ENCODE measurements at places on chromosomes 5 and 9. TPM values are rescaled to one million over a fixed set of nuclear protein-coding genes. Genes with fewer than 3 reads are reported as not detected.

GRCh38 chr5:110618941-110619340 lies 107.5 kb downstream of the TMEM232 start:
- DNase-seq, result no peak

GRCh38 chr5:169027501-169028061 lies 273.4 kb downstream of the SLIT3 start:
- no peak for DNase-seq

DNA sequence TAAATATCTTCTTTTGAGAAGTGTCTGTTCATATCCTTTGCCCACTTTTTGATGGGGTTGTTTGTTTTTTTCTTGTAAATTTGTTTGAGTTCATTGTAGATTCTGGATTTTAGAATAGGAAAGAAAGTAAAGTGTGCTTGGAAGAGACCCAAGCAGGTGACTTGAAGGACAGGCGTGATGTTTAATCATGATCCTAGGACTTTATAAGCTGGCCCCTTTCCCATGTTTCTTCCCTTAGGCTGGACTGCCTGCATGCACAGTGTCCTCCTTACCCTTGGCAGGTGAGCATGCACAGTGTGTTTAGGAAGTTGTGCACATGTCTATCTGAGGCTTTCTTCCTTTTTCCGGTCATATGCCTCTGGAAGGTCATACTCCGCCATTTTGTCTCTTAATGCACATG lies 61.3 kb downstream of the ISOC1 start:
- DNase-seq, result no peak

- DNase-seq, result no peak
Measured at GRCh38 chr9:131149688-131150053, 24.3 kb downstream of the NUP214 start.

- DNase-seq, result peak; percentile 36
Measured at GRCh38 chr9:18743971-18744370, 270.0 kb downstream of the ADAMTSL1 start.

GRCh38 chr9:114417511-114417910 lies 29.7 kb upstream of the AKNA start:
- DNase-seq, result peak; percentile 71

- DNase-seq, result no peak
Measured at GRCh38 chr9:38732885-38733284, 13.0 kb upstream of the FAM240B start.

- DNase-seq, result no peak
Measured at GRCh38 chr9:132235125-132235524, 73.3 kb downstream of the NTNG2 start.

FCN2 gene
- not detected for total RNA-seq

FAM163B gene
- total RNA-seq, result not detected

- no peak for DNase-seq
Measured at GRCh38 chr9:94173632-94174031, 85.5 kb upstream of the ZNF169 start.

GRCh38 chr9:108552459-108553040 lies 303.2 kb downstream of the ACTL7B start:
- DNase-seq, result peak; percentile 75

- no peak for DNase-seq
Measured at GRCh38 chr5:169341556-169341955, 40.6 kb upstream of the SLIT3 start.

FSD1L gene
- total RNA-seq, result 2.3 TPM

SLC4A9 gene
- total RNA-seq, result not detected

DNA sequence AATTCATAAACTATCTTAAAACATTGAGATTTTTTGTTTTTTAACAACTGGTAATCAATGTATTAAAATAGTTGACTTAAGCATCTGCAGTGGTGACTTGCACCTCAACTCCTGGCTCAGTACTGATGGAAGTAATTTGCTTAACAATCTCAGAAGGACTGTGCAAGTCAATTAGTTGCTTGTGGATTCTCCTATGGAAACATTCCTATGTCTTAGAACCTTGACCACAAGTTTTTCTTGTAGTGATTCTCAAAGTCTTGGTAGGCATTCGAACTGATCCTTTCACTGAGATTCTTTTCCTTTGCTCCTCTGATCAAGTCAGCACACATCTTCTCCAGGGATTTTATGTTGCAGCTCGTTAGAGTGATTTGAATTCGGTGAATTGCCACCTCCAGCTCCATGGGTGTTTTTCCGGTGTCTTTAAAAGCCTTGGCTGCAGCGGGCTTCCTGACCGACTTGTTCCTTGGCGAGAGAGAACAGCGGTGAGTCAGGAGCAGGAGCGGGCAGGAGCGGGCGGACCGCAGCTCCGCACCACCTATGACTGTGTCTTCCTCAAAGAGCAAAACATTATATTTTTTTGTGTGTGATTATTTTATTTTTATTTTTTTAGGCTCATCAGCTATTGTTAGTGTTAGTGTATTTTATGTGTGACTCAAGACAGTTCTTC lies 21.1 kb downstream of the HMGXB3 start:
- peak; percentile 90 for DNase-seq

- peak; percentile 18 for DNase-seq
Measured at GRCh38 chr5:111401906-111402305, 110.4 kb downstream of the STARD4 start.

BTNL8 gene
- not detected for total RNA-seq

DNA sequence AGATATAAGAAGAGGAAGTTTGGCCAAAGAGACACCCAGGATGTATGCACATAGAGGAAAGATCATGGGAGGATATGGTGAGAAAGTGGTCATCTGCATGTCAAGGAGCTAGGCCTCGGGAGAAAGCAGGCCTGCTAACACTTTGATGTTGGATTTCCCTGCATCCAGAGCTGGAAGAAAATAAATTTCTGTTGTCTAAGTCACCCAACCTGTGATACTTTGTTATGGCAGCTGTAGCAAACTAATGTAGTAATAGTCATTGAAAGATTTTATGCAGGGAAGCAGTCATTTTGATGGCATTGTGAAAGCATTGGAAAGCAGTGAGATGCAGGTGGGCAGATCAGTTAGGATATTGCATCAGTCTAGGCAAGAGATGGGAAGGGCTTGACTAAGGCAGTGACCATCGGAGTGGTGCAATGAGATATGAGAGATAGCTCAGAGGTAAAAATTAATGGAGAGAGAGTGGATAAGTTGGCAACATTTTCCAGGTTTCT lies 24.5 kb upstream of the FOCAD start:
- no peak for DNase-seq

GRCh38 chr5:96817506-96817905 lies 9.8 kb upstream of the ERAP1 start:
- DNase-seq, result no peak

GRCh38 chr5:95791751-95792150 lies 30.8 kb downstream of the GLRX start:
- DNase-seq, result no peak

RAD1 gene
- 69.2 TPM for total RNA-seq

DNA sequence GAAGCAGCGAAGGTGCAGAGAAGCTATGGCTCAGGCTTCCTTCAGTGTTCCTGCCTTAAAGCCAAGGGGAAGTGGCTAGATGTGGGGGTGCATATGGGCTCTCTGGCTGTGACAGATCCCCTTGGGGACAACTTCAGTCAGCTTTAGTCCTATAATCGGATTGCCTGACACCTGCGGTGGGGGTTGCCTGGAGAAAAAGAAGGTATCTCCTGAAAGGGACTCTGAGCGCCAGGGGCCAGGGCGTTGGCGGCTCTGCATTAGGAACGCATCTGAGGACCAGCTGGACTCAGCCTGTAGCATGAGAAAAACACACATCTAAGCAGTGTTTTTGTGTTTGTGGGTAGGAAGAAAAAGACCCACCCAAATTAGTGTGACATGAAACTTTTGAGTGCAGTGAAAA lies 84.3 kb upstream of the OTULINL start:
- DNase-seq, result no peak

C1QTNF2 gene
- 2.5 TPM for total RNA-seq

DNA sequence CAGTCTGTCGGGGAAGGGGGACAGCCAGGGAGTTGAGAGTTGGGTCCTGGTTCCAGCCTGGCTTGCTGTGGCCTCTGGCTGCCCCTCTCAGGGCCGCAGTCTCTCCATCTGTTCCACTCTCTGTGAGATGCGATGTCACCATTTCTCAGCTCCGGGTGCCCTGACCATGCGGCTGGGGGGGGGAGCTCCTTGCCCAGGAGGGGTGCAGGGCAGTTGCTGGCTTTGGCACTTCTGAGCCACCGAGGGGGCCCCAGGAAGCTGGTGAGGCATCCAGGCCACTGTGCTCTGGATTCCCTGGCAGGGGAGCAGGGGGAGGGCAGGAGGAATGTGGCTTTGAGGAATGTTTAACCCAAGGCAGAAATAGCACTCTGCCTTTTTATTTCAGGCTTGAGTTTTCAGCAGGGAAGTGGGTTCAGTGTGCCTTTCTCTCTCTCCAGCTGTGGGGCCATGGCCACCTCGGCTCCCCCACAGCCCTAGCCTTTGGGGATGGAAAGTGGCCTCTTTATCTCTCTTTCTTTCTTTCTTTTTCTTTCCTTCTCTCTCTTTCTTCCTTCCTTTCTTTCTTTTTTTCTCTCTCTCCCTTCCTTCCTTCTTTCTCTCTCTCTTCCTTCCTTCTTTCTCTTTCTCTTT lies 11.0 kb downstream of the NCS1 start:
- peak; percentile 95 for DNase-seq

DNA sequence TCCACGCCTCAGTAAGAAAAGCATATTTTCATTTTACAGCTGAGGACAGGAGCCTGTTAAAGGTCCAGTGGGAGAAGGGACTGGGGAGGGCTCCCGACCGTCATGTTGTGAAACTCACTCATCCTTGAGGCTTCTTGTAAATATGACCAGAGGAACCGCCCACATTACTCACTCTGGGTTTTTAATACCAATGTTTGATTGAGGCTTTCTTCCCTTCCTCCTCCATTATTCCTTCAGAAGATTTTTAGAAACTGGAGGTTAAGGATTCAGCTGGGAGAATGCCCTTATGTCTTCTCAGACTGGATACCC lies 61.4 kb upstream of the GLRX start:
- DNase-seq, result peak; percentile 80

- no peak for DNase-seq
Measured at GRCh38 chr5:66629446-66629845, 33.3 kb downstream of the MAST4 start.

GRCh38 chr5:763397-763796 lies 21.1 kb downstream of the ZDHHC11B start:
- DNase-seq, result no peak

DNA sequence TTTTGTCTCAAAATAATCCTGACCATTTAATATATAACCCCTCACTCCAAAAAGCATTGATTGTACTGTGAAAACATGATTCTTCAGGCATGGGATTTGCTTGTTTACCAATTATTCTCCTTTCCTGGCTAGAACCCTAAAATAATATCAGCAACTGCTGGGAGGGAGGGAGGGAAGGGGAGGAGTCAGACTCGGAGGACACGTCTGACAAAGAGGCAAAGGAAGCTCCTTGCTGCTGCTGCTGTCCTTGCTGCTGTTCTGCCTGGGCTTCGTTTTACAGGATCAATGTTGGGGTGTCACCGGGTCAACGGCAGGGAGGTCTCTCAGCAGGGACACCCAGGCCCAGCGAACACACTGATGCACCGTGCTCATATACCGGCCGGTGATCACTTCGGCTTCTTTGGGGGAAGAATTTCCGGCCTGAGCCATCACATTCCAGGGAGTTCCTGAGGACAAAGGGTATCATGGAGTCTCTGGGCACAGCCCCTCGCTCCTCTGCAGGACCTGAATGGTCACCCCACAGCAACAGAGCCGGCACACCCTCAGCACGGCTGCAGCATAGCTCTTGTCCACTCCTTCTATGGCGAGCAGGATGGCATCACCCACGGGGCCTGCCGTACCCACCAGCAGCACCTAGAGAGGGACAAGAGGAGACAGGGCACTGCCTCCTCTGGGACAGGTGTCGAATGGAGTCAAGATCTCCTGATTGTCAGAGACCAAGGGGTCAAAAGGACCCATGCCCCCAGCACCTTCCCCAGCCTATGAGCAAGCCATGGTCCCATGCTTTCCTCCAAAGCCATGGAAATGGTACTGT lies 27.9 kb downstream of the MED10 start:
- DNase-seq, result no peak

MORN5 gene
- total RNA-seq, result not detected

DNA sequence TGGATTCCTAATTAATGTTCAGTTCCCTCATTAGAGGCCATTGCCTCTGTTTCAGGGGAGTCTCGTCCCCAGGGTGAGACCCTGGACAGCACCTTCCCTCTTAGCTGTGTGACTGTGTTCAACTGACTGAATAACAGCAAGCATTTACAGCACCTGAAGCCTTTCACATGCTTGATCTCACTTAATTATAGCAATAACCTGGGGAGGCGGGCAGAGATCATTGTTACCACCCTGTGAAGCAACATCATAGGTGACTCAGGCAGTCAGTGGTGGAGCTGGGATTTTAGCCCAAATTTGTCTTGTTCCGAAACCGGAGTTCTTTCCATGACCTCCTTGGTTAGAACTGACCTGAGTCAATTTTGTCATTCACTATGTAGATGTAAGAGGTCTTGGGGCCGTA lies 105.2 kb upstream of the RAD23B start:
- no peak for DNase-seq
